ENCODE measurements at places on chromosomes 1 and 21. TPM values are rescaled to one million over a fixed set of nuclear protein-coding genes. Genes with fewer than 3 reads are reported as not detected.
A peak's percentile ranks its signal among the peaks of the same experiment; 100 is the strongest.

- DNase-seq = no peak
These were observed 8.3 kb upstream of the C1orf167 start for GRCh38 chr1:11753555-11754208.

GRCh38 chr1:182450087-182450486, at the start of gene RGSL1:
Gene RGSL1 (plus strand): TSS chr1:182450146. CDS start chr1:182450166, 20 bp downstream.
- no peak for DNase-seq

- DNase-seq = peak; percentile 62
These were observed 245.1 kb downstream of the PTBP2 start for GRCh38 chr1:96966536-96967138.

TTLL7 gene
- 106 TPM for total RNA-seq

DNA sequence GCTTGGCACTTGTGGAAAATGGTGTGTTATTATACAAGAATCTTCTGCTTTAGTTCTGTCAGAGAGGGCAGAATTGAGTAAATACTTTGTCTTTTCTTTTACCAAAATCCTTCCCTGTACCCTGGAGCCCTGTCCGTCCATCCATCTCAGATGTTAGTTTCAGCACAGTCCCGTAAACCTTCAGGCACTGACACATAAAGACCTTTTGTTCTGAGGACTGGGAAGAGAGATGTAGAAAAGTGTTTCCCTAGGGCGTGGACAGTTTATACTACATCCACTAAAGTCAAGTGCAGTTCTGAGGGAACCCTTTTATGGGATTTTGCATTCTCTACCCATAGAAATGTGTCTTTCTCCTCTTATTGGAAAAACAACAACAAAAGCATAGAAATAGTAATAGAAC, 162.4 kb downstream of the PDE4B start:
- no peak for DNase-seq

CALML6 gene
- total RNA-seq = 1.5 TPM

GRCh38 chr1:78483903-78484302, 6.9 kb upstream of the PTGFR start:
- DNase-seq = no peak

DNA sequence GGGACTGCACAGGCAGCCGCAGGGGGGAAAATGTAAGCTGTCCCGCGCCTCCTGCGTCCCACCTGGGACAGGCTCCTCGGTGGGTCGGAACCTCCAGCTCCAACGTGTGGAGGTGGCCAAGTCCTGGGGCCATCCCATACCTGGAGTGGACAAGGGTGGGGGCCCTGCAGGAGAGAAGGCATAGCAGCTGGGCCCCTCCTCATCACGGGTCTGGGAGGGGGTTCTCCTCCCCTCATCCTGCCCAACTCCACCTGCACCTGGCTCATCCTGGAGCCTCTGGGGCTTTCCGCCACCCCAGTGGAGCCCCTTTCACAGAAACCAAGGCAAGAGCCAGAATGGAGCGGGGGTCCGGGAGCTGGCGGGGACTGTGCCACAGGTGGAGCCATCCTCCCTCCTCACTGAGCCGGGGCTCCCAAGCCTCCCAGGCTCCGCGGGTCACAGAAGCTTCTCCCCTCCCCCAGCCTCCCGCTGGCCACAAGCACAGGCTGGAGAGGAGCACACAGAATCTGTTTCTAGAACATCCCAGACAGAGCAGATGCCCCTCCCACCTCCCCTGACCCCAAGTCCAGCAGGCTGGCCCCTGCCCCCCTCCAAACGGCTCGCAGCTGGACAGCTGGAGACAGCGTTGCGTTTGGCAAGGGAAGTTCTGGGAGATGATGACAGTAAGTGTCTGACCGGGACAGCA, 65.8 kb downstream of the MEGF6 start:
- DNase-seq = no peak

DNA sequence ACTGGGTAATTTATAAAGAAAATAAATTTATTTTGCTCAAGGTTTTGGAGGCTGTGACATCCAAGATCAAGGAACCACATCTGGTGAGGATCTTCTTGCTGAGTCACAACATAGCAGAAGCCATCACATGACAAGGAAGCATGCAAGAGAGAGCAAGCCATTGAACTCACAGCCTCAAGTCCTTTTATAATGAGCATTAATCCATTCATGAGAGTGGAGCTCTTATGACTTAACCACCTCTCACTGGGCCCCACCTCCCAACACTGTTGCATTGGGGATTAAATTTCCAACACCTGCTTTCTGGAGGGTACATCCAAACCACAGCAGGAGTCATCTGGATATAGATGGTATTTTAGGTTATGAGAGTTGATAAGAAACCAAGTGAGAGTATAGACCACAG, 20.6 kb upstream of the EGLN1 start:
- DNase-seq = no peak

LAPTM5 gene
- 0.20 TPM for total RNA-seq

DNA sequence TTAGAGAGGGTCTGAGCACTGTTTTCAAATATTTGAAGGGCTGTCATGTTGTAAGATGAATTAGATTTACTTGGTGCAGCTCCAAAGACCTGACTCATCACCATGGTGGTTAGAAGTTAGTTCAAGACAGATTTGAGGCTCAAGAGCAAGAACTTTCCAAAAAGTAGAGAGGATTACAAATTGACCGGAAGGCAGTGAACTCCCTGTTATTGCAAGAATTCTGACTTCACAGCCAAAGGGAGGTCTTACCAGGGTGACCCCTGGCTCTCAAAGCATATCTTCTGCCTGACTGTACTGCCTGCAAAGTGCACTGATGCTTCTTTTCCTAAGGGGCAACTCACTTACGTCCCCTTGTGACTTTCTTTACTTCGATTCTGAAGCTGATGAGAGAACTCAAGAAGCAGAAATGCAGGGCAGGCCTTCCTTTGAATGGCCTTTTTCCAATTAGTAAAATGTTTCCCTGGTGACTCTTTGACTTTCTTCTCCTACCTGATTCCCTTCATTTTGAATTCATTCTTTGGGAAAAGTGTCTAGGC, 86.4 kb downstream of the NAV1 start:
- no peak for DNase-seq

RGS16 gene
- total RNA-seq = 1.5 TPM

MANEAL gene
- 23.8 TPM for total RNA-seq

- DNase-seq = no peak
These were observed 48.6 kb downstream of the FOXO6 start for GRCh38 chr1:41409825-41410224.

- DNase-seq = no peak
These were observed 40.1 kb upstream of the ADGRL2 start for GRCh38 chr1:81760477-81761097.

GRCh38 chr1:205348554-205349487, 7.9 kb downstream of the KLHDC8A start:
- no peak for DNase-seq

- no peak for DNase-seq
These were observed 53.1 kb downstream of the RHBG start for GRCh38 chr1:156421939-156422601.

ATP13A2 gene
- total RNA-seq = 65.8 TPM

DNA sequence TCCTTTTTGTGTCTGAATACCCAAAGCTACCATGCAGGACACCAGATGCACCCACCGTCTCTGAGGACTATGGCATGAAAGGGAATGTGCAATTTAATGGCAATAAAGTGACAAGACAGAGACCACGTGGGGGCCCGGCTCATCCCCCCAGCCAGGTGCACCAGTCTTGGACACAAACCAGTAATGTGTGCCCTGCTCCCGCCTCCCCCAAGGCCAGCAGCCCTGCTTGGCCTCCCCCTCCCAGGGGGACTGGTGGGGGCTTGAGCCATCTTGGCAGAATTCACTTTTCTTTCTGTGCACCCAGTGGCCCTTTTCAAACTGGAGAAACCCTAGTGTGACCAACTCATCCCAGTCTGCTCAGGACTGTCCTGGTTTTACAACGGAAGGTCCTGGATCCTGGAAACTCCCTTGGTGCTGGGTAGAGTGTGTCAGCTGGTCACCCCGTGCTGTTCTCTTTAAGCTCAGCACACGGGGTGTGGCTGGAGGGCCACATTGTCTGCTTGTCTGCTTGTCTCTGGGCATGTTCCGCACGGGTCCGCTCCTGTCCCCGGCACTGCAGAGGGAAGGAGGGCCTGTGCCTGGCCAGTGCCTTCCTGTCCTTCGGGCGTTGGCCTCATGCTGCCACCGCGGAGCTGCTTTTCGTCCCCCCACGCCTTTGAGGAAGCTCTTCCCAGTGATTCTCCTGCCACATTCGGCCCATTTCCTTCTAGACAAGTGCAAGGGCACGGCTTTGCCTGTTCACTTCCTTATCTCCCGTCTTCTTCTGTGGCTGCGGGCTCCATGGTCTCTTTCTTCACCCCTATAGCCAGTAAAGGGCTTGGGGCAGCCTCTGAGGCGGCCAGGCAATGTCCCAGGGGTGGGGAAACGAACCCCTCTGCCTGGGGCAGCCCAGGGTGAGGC, 45.8 kb upstream of the TTC34 start:
- no peak for DNase-seq

Data from progenitor cell of endocrine pancreas (in vitro differentiated cells).